Stimulated activated CD4-positive, alpha-beta T cell treated with anti-CD3 and anti-CD28 coated beads, Interleukin-12 subunit alpha, Interleukin-12 subunit beta, amount 100 ng/mL, for 24 hours (primary cell): ENCODE measurements at places on chromosomes 12 and 14.

- DNase-seq: no peak
These were observed 2.3 kb upstream of the GARIN2 start for GRCh38 chr14:67186789-67187584.

DNA sequence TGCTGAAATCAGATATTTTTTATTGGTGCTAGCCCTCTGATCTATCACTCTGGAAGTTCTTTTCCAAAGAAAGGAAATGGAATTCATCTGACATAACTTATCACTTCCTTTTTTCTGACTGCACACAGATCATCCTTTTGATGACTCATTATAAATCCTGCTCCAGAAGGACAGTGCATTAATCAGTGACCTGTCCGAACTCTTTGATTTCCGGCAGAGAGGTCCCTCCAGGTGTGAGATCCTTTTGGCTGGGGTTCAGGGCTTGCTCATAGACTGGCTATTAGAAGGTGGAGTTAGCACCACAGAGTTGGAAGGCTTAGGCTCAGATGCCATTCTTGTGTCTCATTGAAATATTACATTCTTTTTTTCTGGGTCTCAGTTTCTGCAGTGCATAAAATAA lies 328.2 kb downstream of the ZFP36L1 start:
- DNase-seq: no peak

DNA sequence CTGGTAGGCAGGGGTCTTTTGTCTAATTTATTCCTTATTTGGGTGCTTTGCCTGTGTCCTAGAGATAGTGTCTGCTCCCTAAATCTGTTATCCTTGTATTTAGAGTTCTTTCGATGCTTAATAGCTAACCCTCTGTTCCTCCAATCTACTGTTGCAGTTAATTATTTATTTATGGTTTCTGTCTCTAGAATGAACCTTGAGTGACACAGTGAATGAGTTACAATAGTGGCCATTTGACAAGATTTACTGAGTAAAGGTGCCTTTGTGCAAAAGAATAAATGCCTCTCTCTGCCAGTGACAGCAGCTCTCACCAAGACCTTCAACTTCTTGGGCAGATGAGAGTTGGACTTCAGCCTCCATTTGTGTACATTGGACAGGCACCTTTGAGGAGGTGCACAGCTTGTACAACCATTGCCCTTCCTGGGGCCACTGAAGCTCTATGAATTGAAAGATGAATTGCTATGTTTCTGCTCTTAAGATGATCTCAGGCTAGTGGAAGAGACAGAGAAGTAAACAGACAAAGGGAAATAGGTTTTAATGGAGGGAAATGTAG lies 165.9 kb downstream of the DERA start:
- no peak for DNase-seq

GRCh38 chr14:104297721-104298401 lies 159.5 kb downstream of the KIF26A start:
- DNase-seq: no peak

- DNase-seq: no peak
These were observed 295.2 kb upstream of the SRRM4 start for GRCh38 chr12:118685983-118686607.

DNA sequence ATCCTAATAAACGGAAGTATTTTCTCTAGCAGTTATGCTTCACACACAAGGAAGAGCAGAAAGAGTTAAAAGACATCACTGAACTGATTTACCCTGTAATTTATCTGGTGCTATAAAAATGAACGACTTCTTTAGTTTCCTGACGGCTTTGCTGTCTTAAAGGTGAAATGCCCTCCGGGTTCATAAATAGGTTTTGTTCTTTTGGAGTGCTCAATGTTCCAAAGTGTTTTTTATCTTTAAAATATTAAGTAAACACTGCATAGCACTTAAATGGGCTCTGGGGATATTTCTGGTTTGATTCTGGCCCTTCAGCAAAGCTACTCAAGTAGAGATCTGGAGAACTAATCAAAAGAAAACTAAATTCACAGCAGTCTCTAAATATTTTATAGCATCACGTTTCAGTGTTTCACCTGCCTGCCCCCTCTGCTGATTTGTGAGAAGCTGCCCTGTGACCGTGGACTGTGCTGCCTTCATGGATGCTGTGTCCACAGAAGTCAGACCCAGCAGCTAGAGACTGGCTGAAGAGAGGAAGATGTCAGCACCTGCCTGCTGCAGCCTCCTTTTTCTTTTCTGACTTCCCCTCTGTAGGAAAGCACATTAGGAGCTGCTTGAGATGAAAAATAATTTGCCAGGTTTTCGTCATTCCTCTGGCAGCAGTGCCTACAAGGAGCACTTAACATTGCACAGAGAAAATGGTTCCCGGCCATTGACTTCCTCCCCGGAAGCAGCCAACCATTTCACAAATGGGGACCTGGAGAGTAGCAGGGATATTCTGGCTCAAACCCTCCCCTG lies 205.1 kb upstream of the FSCB start:
- DNase-seq: no peak

GRCh38 chr14:20998674-20999366 lies at the start of gene SLC39A2:
TSS of gene SLC39A2 (plus strand) at chr14:20999293. CDS start at chr14:20999447, 154 bp downstream.
- no peak for DNase-seq
